ENCODE measurements at places on chromosomes 5 and 9. TPM values are rescaled to one million over a fixed set of nuclear protein-coding genes. Genes with fewer than 3 reads are reported as not detected.
A peak's percentile ranks its signal among the peaks of the same experiment; 100 is the strongest.

- DNase-seq: no peak
Measured at GRCh38 chr9:90249094-90249493, 393.5 kb downstream of the DIRAS2 start.

DNA sequence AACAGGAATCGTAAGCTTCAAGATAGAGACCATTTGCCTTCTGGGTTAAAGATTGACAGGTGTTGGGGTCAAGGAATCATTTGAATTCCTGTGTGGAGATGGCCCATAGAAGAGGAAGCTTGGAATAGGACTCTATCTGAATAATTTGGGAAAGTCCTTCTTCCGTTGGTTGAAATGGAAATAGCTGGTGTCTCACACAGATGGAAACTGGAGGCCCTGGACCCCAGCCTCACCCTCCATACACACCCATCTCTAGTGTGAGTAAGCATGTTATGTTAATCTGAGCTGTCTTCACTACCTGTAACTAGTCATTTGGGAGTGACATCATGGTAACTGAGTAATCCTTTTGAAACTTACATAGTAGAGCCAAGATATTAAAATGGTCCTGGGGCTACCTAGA, 184.4 kb downstream of the CD180 start:
- DNase-seq: no peak

DNA sequence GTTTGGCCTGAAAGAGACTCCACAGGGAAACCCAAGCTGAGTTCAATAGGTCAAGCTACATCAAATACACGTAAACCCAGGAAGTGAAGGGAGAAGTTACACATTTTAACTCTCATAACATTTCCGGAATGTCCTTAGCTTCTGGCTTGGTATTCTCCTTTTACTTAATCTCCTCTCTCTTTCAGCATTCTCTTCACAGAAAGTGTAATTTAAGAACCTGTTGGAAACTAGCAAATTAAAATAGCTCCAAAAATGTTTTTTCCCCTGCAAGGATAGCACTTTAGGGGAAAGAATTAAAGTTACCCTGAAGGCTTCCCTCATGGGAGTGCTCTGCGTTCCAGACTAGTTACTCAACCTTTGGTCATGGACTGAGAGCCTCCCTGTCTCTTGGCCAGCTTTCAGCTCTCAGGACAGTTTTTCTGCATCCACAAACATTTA, 292.7 kb upstream of the TARS1 start:
- no peak for DNase-seq

- peak; percentile 63 for DNase-seq
Measured at GRCh38 chr5:136080483-136081216, 51.9 kb downstream of the TGFBI start.

The GRM6 gene
- not detected for total RNA-seq
